ENCODE measurements at places on chromosomes 2 and 18.

- no peak for ATAC-seq
Measured at GRCh38 chr2:21819454-21819853, 695.7 kb downstream of the TDRD15 start.

- no peak for ATAC-seq
Measured at GRCh38 chr2:120177973-120178372, 45.2 kb downstream of the TMEM185B start.

- no peak for ATAC-seq
Measured at GRCh38 chr2:189254268-189254883, 74.8 kb upstream of the COL5A2 start.

GRCh38 chr18:31617031-31617717 is 25.5 kb downstream of the TTR start:
- no peak for ATAC-seq

GRCh38 chr2:95685513-95685912 is 93.7 kb downstream of the TRIM43 start:
- no peak for ATAC-seq

GRCh38 chr2:231928481-231928880 is 2.3 kb upstream of the NPPC start:
- ATAC-seq: no peak

DNA sequence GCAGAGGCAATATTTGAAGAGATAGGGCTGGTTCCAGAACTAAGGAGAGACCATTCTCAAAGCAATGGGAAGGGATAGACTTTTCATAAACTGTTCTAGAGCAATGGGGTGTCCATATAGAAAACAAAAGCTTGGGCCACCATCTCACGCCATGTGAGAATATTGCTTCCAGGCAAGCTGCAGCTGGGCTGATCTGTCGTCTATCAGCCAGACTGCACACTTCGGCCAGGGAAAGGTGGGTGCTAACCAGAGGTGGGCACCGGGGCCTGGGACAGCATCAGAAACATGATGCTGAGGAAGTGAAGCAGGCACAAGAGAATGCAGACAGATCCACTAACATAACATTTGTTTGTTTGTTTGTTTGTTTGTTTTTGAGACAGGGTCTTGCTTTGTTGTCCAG is 43.7 kb downstream of the MYO7B start:
- no peak for ATAC-seq

DNA sequence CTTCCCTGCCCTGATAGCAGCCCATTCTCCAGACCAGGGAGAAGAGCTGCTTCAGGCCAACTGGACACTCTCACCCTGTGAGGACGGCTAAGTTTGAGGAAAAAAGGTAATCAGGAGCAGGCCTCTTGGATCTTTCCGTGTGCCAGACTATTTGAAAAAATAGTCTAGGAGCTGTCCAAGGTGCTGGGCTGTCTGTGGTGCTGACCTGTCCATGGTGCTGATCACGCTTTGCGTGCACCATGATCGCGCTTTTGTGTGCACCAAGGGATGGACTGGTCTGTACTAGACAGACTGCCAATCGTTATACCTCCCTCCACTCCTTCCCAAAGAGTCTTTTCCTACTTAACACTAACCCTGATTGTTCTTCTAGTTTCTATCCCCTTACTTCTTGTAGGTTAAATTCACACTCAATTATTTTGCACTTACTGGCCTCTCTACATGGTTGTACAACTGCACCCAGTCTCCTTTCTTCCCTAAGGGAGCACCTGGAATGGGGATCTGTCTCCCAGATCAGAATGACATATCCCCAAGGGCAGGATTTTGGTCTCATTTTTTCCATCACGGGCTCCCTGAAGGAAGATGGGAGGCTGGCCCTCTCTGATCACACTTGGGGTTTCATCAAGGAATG is 295.4 kb downstream of the CELF4 start:
- no peak for ATAC-seq

DNA sequence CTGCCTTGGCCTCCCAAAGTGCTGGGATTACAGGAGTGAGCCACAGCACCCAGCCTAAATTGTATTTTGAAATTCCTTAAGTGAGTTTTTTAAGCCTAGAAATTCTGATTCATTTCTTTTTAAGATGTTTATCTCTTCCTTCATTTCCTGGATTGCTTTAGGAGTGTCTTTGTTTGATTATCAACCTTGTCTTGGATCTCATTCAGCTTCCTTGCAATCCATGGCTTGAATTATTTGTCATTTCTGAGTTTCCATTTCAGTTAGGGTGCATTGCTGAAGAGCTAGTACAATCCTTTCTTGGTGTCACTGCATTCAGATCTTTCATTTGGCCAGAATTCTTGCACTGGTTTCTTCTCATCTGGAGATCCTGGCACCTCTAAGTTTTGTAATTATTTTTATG is 606.4 kb upstream of the ZNF804A start:
- ATAC-seq: no peak

DNA sequence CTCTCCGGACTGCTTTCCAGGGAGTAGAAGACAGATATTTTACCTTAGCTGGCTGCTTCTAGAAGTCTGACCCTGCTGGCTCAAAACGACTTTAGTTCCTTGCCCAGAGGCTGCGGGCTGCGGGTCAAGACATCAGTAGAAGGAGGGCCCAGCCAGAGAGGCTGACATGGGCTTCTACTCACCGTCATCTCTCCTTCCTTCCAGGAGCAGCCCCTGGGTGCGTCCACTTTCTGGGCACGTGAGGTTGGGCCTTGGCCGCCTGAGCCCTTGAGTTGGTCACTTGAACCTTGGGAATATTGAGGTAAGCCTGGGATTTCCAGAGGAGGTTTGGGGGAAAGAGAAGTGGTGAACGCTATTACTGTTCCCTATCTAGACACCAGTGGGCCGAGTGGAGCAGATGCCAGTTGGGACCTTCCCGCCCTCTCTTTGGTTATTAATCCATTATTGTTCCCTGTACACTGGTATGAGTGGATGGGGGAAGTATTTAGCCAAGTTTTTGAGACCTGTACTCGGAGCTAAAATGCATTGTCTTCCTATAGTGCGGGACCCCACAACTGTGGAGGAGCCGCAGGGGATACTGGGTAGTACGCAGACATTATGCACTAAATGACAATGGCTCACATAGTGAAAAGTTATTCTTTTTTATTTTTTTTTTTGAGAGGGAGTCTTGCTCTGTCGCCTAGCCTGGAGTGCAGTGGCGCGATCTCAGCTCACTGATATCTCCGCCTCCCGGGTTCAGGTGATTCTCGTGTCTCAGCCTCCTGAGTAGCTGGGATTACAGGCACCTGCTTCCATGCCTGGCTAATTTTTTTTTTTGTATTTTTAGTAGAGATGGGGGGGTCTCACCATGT is 26.3 kb upstream of the CASP8 start:
- ATAC-seq: peak; percentile 4

DNA sequence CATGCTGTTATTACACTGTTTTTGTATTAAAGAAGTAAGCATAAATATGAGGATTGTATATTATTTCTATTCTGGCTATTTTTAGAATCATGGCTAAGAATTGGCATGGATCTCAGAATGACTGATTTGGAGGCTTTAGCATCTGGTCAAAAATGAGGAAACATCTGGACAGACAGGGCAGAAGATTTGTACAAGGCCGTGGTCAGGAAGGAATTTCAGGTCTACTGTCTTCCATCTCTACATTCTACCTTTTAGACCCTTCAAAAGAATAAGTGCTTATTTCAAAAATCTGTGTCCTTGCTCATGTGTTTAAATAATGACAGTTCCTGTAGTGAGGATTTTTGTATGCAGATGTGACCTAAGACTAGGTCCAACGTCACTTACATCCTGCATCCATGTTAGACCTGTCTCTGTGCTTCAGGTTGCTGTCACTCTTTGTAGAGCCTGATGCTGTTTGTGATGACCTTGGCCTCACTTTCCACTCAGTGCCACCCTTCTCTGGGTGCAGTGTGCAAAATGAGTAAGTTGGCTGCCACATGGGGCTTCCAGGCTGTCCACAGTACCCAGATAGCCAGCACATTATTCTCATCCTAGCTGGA is 54.7 kb upstream of the B3GNT2 start:
- no peak for ATAC-seq

DNA sequence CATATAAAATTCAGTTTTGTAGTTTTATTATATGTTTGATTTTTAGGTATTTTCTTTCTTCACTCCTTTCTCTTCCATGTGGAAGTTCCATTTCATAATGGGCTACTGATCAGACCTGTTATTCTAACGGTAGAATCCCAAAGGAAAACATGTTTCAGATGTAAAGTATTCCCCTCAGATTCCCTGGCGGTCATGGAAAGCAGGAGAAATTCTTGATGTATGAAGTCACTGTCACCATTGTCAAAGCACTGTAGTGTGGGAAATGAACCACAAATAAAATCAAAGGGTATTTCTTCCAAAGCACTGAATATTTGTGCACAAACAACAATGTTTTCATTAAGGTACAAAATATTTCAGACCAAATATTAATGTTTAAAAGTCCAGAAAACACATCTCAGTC is 237.3 kb upstream of the KLHL14 start:
- no peak for ATAC-seq

- no peak for ATAC-seq
Measured at GRCh38 chr18:45456090-45457021, 158.9 kb upstream of the SLC14A2 start.

- ATAC-seq: no peak
Measured at GRCh38 chr2:108918941-108919341, 70.1 kb downstream of the EDAR start.

GRCh38 chr2:227772932-227773331 is 27.2 kb downstream of the SCYGR8 start:
- ATAC-seq: no peak

- no peak for ATAC-seq
Measured at GRCh38 chr18:42828881-42829280, 286.6 kb downstream of the RIT2 start.

DNA sequence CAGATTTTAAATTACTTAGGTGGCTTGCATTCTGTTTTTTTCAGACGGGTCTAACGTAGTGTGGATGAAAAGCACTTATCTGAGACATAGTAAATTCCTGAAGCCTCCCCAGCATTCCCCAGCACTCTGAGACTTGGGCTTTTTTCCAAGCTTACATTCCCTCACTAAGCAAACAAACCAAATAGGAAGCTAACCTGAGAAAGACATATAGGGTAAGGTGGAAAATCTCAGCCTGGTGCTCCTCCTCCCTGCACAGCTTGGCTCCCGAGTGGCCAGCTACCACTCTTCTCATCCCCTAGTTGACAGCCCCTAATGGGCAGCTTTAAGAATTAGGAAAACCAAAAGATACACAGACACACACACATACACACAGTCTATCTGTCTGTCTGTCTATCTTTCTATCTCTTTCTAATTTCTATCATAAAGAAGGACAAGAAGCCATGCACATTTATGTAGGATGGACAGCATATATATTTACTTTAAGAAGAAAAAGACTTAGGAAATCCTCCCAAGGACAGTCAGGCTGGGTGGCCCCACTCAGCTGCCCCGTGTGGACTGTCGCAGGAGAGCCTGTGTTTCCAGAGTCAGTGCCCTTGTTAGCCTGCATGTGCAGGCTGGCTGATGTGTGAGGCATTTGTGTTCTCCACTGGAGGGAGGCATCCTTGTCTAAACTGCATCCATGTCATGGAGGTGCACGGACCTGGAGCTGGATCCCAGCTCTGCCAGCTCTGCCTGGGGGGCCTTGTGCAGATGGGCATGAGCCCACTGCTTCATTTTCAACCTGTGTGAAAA is 8.2 kb downstream of the CNNM3 start:
- ATAC-seq: no peak

- no peak for ATAC-seq
Measured at GRCh38 chr2:24045511-24046508, 1.4 kb downstream of the WDCP start.

DNA sequence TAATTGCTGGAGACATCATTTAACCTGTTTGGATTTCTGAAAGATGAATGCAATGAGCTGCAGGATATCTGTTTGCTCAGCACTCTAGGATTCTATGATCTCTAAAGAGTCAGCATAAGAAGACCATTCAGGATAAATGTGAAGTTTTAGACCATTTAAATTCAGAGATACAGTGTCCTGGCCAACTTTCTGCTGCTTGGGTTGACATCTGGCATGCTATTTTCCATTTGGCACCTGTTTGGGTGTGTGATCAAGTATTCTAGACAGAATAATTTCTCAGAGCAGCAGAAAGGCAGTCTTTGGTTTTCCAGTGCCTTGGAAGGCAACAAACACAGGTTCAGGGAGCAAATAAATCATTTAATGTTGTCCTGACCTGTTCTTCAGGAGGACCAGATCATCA is 144.8 kb upstream of the NDUFV2 start:
- ATAC-seq: no peak

- ATAC-seq: no peak
Measured at GRCh38 chr2:100211521-100211920, 69.1 kb upstream of the AFF3 start.

DNA sequence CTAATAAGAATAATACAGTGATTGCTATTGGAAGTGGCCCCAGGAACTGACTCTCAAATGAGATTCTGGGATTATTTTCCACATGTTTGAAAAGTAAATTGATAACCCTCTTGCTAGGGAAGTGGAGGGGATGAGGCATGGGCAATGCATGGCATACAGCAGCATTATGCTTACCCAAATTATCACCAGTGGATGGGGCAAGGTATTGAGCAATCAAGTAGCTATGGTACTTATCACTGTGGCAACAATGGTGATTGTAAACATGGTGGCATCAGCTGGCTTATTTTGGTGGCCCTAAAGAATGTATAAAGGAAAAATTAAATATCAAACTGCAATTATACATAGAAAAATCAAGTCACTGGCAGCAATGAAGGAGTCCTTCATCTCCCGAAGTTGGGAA is 155.1 kb downstream of the FIGN start:
- no peak for ATAC-seq

DNA sequence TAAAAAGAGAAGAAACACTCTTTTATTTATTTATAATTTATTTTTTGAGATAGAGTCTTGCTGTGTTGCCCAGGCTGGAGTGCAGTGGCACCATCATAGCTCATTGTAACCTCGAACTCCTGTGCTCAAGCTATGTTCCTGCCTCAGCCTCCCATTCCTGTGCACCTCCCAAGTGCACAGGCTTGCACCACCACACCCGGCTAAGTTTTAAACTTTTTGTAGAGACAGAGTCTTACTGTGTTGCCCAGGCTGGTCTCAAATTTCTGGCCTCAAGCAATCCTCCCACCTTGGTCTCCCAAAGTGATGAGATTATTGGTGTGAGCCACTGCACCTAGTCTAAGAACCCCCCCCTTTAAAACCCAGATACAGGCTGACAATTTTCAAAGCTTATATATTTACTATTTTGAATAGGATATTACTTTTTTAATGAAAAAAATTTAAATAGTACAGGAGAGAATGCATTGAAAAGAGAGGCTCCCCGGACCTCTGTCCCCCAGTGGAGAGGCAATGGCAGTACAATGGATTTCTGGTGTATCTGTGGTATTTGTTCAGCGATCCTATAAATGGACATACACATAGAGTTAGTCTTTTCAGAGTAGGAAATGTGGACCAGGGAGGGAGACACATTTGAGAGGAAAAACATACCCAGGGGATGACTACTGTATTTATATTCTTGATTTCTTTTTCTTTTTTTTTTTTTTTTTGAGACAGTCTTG is 48.1 kb upstream of the CNOT11 start:
- ATAC-seq: no peak

DNA sequence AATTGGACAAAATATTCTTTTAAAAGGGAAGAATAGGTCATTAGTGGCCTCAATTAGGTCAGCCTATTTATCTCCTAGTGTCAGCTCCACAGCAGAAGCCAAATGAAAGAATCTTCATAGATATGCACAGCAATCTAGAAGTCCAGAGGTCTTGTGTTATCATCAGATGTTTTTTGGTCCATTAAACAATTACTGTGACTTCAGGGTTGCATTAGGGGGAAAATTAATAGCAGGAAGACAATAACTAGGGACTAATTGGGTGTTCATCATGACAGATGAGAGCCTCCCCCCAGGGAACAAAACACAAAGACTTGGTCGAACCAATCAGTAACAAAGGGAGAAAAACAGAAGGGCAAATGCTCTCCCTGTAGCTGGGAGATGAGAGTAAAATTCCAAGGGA is 264.7 kb downstream of the PTH2R start:
- ATAC-seq: no peak
